H4 (cell line): ENCODE measurements at places on chromosomes 12 and 14.

DNA sequence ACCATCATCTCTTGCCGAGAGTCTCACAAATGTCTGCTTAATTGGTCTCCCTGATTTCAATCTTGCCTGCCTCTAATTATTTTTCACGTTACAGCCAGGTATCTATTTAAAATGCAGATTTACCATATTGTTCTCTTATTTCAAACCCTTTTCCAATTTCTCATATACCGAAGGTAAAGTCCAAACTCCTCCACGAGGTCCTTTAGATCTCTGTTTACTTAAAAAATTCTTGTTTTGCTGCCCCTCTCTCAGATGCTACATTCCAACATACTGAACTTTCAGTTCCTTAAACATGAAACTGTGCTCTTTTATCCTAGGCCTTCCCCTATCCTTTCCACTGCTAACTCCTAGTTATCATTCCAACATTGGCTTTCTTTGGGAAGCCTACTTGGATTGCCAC, 363.9 kb downstream of the CEP128 start:
- DNase-seq = no peak

GRCh38 chr14:23487216-23487615, 17.7 kb downstream of the NGDN start:
- DNase-seq = no peak

- no peak for DNase-seq
Observed at GRCh38 chr14:74267588-74267987, 28.3 kb downstream of the VSX2 start.

DNA sequence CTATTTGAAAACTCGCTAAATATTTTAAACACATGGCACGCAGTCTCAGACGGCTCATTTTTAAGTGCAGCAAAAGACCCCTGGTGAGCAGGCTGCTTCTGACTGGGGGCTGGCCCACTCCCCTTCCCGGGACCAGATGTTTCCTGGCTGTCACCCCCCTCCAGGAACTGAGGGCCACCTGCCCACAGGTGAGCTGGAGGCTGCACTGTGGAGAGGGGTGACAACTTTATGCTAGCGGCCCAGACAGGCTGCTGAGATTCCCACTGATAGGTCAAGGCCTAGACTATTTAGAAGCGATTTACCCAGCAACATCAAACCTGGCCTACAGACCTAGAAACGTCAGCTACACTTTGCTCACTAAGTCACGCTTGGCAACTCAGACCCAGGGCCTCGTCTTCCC, 92.1 kb downstream of the BCL11B start:
- no peak for DNase-seq

GRCh38 chr12:44389038-44389437, 487.1 kb downstream of the NELL2 start:
- no peak for DNase-seq

GRCh38 chr12:121712190-121712460, 427 bp upstream of the TMEM120B start:
- DNase-seq = no peak

- peak; percentile 53 for DNase-seq
Observed at GRCh38 chr14:106436310-106436905, 910.0 kb downstream of the TMEM121 start.

- no peak for DNase-seq
Observed at GRCh38 chr14:53790731-53791500, 165.7 kb downstream of the BMP4 start.

GRCh38 chr14:75313294-75313693, 34.7 kb downstream of the FOS start:
- no peak for DNase-seq

DNA sequence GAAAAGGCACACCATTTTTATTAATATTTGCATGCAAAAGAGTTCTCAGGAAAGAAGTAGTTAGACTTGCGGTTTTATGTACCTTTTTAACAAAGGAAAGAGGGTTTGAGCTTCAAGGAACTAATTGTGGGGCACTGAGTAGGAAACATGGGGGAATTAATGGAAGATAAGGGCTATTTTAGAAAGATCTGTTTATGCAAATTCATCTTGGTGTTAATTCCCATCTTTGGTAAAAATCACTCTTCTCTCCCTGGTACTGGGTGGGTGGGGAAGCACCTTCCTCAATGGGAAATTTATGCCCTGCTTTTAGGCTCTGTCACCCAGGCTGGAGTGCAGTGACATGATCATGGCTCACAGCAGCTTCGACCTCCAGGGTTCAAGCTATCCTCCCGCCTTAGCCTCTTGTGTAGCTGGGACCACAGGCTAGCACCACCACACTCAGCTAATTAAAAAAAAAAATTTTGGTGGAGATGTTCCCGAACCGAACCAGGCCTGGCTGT, 30.1 kb upstream of the RESF1 start:
- no peak for DNase-seq

DNA sequence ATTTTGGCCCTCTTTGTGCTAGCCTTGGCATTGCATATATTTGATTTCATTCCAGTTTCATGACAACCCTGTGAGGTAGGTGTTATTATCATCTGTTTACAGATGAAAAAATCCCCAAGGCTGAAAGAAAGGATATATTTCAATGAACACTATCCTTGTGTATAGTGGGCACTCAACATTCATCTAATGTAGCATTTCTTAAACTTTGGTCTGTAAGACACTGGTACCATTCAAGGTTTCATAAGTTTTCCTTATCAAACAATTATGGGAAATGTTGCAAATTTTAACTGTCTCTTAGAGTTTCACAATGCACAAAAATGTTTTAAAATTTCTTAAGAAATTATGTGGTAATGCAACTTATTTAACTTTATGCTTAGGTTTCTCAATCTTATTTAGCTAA, 44.3 kb downstream of the ATP23 start:
- DNase-seq = no peak

DNA sequence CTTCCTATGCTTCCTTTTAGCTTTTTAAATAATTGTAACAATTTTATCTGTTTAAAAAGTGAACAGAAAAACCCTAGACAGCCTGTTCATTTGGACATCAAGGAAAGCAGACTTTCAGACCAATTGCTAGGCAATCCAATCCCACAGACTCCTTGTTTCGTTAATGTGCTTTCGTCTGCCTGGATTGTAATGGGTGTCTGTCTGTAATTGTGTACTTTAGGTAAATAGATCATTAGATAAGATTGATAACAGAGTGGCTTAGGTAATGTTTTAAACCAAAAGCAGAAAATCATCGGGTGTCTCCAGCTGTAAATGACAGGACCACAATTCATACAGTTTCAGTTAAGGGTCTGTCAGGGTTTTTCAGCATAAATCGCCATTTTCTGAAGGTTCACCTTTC, 19.6 kb downstream of the CCDC60 start:
- no peak for DNase-seq

DNA sequence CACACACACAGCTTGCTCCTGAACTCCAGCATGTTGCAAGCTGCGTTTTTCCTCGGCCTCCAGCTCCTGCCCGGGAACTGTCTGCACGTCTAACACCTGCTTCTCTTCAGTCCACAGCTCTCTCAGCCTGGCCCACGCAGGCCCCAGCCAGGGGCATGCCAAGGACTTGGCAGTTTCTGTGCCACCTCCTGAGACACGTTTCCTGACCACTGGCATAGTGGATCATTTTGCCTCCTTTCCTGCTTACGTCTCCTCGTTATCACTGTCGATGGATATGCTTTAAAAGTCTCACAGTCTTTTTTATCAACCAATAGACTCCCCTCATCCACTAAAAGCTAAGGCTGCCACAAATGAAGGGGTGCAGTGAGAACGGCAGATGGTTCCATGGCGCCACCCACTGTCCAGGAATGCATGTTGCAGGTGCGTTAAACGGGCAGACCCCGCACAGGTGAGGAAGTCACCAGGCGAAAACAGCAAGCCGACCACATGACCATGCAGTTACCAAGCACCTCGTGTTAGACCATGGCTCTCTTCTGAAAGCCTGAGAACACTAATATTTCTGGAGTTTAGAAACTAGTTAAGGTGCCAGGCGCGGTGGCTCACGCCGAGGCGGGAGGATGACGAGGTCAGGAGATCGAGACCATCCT, 14.7 kb upstream of the TEAD4 start:
- no peak for DNase-seq

DNA sequence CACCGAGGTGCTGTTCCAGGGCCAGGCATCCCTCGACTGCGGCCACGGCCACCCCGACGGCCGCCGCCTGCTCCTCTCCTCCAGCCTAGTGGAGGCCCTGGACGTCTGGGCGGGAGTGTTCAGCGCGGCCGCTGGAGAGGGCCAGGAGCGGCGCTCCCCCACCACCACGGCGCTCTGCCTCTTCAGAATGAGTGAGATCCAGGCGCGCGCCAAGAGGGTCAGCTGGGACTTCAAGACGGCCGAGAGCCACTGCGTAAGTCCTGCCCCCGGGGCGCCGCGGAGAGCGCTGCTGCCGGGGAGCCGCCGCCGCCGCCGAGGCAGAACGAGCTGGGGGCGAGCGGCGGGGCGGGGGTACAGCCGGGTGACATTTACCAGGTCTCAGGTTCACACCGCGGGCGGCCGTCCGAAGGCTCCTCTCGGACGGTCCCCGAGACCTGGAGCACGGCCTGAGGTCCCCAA, 1.4 kb downstream of the PLXNC1 start:
- no peak for DNase-seq

- no peak for DNase-seq
Observed at GRCh38 chr14:104556256-104557021, 23.1 kb upstream of the C14orf180 start.

DNA sequence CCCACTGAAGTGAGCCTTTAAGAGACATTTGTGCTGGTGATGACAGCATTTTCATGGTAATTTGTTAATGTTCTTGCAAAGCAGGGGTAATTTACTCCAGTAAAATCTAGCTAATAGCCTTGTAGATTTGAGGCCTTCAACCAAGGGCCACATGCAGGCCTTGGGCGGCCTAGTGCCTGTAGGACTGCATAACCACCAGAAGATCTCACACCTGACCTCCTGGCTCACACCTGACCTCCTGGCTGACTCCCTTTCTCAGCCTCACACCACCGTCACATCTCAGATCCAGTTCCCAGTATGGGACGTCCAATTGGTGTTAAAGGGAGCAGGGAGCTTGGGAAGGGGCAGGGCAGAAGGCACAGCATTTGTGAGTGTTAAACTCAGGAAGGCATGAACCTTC, 26.9 kb downstream of the C12orf42 start:
- DNase-seq = no peak

DNA sequence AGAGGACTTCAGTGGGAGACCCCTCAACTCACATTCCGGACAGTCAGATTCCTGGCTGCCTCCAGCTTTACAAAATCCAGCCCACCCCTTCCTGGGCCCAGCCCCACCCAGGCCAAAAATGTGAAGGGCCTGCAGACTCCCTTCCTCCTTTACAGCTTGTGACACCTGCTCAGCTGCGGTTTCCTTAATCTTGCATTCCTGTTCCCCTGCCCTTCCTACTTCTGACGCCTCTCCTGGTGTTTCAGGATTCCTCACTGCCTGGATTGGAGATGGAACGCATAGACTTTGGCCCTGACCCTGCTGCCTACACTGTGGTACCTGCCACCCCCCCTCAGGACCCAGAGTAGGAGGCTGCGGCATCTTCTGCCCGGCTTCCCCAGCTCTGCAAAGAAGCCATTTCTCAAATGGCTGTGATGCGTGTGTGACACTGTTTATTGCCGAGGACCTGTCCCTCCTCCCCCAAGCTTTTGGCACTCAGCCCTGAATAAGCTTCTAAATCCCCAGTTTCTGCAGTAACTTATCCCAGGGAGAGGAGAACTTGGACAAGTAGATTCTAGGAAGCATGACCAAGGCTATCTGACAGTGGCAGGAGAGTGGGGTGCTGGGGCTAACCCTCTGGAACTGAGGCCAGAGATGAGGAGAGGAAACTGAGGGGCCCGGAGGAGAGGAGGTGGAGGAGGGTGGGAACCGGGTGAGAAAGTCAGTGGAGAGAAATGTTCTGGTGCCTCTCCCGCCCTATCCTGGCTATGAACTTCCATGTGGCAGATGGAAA, 24.9 kb upstream of the BCDIN3D start:
- DNase-seq = no peak

GRCh38 chr12:57461917-57462250, 2.3 kb downstream of the GLI1 start:
- DNase-seq = peak; percentile 48

DNA sequence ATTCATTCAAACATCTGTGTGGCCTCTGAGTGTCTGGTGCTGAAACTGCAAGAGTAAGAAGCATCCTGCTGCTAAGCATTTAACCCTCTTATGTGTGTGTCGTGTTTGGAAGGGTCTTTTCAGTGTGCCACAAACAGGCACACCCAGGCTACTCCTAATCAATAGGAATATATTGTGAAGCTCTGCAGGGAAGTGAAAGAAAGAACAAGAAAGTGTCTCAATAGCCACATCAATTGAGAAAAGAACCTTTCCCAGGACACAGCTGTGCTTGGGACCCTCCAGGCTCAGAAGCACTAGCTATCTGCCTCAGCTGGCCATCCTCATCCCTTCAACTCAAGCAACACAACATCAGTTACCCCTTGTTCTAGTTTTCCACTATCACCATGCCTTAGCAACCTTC, 13.4 kb upstream of the KRAS start:
- DNase-seq = no peak

DNA sequence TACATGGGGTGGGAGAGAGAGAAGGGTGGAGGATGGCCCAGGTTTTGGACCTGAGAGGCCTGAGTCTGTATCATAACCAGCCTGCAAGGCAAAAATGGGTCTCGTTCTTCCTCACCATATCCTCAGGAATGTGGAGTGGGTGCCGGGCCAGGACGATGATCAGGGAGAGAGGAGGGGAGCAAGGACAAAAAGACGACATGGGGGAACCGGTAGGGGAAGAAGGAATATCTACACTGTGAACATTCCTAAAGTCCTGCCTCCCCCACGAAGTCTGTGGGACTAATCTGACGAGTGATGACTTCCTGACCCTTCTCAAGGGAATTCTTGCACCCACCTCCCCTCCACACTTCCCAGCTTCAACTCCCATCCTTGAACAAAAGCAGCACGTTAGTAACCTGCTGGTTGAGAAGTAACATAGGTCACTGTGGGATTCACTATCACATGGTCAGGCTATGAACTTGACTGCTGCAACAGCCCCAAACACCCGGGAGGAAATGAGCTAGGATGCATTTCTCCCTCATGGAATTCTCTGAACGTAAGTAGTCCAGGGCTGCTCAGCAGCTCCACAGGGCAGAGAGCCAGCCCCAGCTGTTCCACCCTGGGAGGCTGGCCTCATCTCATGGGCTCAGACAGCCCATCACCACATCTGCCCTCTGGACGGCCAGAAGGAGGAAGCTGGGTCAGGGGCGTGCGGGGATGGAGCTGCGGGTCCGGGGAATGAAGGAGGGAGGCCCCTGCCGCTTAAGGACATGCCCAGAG, 36.8 kb upstream of the VWF start:
- no peak for DNase-seq

GRCh38 chr12:57455374-57456144, 452 bp downstream of the INHBE start:
- DNase-seq = no peak
